ENCODE measurements at places on chromosomes 1 and 21.

DNA sequence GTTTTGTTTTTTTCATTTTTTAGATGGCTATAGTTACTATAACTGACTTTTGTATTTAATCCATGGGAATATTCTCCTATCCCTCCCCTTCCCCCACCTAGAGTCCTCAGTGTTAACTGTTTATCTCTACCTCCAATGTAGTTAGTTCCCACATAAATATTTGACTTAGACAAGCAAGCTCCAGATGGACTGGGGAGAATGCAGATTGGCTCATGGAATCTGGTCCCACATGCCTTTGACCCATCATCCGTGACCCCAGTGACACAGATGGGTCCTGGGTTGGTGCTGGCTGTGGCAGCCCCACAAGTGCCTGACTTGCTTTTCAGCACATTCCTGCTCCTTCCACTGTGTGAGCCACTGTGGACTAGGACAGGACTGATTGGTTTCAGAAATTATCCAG, 41.8 kb downstream of the ATP2B4 start:
- DNase-seq = no peak

- DNase-seq = no peak
These were observed 8.4 kb upstream of the SPATA1 start for GRCh38 chr1:84497631-84498275.

GRCh38 chr1:112369392-112370285, 26.4 kb upstream of the CTTNBP2NL start:
- no peak for DNase-seq

DNA sequence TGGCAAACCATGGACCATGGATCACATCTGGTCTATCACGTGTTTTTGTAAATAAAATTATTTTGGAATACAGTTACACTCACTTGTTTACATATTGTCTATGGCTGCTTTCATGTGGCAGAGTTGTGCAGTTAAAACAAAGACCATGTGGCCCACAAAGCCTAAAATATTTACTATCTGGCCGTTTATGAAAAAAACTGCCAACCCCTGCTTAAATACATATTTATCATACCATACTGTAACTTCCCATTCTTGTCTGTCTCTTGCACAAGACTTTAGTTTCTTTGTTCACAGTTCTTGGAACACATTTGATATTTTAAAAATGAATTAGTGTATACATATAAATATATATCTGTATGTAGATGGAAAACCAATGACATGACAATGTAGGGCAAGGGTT, 141.5 kb downstream of the PAPPA2 start:
- no peak for DNase-seq

- no peak for DNase-seq
These were observed 96.7 kb downstream of the ZP4 start for GRCh38 chr1:237794071-237794470.

DNA sequence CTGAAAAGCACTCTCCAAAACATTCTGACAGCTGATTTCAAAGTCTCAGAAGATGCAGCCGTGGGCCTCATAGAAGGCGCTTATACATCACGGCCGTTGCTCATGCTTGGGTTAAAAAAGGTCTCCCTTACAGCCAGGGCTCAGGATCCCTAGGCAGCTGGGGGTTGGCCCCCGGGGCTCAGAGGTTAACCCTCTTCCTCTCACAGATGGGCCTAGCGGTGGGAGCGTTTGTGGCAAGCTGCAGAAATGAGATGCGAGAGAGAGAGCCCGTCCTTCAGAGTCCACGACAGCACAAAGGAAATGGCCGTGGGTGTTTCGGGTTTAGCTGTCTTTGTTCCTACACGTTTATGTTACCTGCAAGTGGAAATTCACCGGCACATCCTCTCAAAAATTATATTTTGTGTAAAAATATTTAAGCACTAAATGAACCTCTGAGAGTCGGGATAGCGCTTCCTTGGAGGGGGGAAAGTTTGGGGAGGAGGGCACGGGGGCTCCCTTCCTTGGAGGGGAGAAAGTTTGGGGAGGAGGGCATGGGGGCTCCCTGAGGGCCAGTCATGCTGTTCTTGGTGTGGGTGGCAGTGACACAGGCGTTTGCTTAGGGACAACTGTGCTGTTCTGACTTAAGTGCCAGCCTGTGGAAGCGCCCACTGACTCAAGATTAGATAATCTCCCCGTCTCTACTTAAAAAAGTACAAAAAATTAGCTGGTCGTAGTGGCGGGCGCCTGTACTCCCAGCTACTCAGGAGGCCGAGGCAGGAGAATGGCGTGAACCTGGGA, 20.5 kb upstream of the PRDM15 start:
- no peak for DNase-seq

GRCh38 chr1:107776900-107777663, 187.9 kb downstream of the VAV3 start:
- DNase-seq = no peak

GRCh38 chr1:246537887-246538286, 28.2 kb downstream of the TFB2M start:
- DNase-seq = no peak

DNA sequence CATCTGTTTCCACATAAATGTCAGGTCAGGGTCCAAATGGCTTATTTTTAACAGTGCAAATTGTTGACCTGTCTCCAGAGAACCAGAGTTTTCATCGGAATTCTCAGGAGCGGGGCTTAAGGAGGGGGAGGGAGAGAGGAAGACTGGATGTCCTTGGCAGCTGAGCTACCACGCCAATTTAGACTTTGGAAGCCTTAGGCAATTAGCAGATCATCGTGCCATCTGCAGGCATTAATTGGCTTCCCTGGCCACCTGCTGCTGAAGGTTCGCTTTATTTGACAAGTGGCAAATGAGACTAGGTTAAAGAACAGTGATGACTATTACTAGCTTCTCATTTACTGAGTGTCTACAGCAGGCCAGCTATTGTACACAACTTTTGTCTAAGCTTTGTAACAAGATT, 43.7 kb downstream of the HLX start:
- DNase-seq = no peak

GRCh38 chr1:155940482-155940992, 901 bp upstream of the RXFP4 start:
- DNase-seq = no peak

GRCh38 chr1:160432371-160432786, 32.0 kb downstream of the VANGL2 start:
- DNase-seq = no peak

DNA sequence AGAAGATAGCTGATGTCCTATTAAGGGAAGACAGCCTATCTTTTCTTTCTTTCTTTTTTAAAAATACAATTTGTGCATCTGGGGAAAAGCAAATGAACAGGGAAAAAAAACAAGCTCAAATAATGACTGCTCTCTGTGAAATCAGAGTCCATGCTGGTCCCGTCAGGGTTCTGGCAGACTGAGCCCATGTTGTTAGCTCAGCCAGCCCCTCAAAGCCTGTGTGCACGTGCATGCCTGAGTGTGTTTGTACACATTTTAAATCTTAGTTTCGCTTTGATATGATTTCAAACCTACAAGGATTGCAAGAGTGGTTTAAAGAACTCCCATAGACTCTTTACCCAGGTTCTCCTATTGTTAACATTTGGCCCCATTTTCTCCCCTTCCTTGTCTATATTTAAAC, 231.8 kb upstream of the GREM2 start:
- no peak for DNase-seq

- no peak for DNase-seq
These were observed 37.4 kb downstream of the NIPAL3 start for GRCh38 chr1:24452922-24453485.

- DNase-seq = no peak
These were observed 5.4 kb downstream of the CHTOP start for GRCh38 chr1:153639280-153639679.

- DNase-seq = peak; percentile 19
These were observed 220.5 kb upstream of the B3GALT2 start for GRCh38 chr1:193406901-193407300.

GRCh38 chr21:34091607-34092006, 18.2 kb downstream of the MRPS6 start:
- DNase-seq = no peak

DNA sequence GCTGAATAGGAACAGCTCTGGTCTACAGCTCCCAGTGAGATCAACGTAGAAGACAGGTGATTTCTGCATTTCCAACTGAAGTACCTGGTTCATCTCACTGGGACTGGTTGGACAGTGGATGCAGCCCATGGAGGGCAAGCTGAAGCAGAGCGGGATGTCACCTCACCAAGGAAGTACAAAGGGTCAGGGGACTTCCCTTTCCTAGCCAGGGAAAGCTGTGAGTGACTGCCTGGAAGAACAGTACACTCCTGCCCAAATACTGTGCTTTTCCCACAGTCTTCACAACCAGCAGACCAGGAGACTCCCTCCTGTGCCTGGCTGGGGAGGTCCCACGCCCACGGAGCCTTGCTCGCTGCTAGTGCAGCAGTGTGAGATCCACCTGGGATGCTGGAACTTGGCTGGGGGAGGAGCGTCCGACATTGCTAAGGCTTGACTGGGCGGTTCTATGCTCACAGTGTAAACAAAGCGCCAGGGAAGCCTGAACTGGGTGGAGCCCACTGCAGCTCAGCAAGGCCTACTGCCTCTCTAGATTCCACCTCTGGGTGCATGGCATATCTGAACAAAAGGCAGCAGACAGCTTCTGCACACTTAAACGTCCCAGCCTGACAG, 14.7 kb downstream of the CR1L start:
- DNase-seq = no peak

DNA sequence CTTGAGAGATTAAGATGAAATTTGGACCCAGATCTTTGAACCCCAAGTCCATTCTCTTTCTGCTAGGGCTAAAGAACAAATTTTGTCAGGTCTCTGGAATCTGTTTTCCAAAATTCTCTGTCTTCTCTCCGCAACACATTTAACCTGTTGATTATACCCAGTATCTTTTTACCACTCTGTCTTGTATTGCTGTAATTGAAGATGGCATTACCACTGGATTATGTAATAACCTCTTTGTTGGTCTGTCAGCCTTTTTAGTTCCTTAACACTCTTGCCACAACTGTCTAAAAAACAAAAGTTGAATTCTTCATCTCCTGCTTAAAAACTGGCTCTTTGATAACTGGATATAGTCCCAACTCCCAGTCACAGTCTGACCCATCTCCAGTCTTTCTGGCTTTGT, 3.0 kb downstream of the SRP9 start:
- DNase-seq = no peak

- no peak for DNase-seq
These were observed 24.3 kb upstream of the NBL1 start for GRCh38 chr1:19619697-19620384.

- DNase-seq = no peak
These were observed 69.5 kb downstream of the PIK3CD start for GRCh38 chr1:9720785-9721605.

DNA sequence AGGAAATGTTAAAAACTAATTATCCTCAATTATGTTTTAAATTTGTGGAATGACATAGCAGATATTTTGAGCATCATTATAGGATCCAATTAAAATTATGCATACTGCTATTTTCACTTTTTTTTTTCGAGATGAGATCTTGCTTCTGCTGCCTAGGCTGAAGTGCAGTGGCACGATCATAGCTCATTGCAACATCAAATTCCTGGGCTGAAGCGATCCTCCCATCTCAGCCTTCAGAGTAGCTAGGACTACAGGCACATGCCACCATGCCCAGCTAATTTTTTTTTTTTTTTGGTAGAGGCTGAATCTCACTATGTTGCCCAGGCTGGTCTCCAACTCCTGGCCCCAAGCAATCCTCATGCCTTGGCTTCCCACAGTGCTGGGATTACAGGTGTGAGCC, 11.3 kb upstream of the SLC1A7 start:
- DNase-seq = no peak

- DNase-seq = peak; percentile 80
These were observed 35.2 kb downstream of the DNASE2B start for GRCh38 chr1:84433258-84434080.

DNA sequence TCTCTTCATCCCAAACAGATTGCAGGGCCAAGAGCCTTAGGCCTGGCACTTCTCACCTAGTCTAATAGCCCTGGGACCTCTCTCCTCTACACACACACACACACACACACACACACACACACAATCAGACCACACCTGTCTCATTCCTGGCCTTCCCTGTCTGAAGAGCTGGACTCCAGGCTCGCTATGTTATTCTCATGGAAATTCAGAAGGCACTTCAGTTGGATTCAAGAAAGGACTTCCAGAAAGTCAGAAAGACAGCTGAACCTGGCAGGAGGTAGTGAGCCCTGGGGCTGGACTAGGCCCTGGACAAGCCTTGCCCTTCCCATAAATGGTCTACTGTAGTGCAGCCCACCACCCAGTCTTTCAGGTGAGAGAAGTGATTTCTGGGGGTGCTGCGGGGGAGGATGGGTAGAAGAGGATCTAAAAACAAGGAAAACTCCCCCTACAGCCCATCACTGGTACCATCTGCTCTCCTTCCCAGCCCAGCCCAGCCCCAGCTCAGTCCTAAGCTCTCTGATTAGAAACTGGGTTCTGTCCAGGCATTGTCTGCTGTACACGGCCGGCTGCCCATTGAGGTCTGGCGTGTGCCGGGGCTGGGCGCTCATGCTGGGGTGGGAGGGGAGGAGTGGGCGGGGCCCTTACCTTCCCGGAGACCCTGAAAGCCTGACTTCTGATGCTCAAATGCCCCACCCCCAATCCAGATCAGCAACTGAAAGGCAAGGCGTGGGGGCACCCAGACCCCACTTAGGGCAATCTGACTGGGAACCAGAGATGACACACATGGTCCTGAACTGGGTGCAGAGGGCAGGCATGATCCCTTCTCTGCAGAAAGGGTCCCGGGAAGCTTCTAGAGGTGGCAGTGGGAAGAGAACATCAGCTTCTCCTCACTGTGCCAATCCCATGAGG, 2.5 kb downstream of the KIF21B start:
- no peak for DNase-seq

DNA sequence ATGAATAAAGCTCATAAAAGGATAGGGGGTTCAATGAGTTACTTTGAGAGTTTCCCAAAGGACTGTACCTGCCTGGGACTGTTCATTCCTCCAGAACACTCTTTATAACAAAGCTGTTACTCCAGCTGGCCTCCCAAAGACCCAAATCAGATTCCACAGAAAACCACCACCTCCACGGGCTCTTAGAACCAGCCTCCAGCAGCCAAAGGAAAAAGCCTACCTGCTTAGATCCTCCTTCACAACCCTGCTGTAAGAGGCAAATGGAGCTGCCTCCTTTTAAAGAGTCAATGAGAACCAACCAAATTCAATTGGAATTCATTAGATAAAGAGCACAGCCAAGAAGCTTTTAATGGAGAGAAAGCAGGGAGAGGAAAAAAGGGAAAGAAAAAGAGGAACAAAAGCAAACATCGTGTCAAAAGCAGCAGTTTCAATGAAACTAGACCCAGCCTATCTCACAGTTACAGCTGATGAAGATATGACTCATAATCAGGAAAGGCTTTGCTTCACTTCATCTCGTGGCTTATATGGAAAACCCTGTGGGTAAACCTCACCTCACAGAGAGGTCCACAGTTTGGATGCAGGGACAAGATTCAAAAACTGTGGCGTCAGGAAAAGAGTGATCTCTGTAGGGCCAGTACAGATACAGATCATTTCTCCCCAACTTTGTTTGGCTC, 27.8 kb upstream of the FMO4 start:
- no peak for DNase-seq

GRCh38 chr1:89539128-89539527, 14.5 kb downstream of the LRRC8B start:
- no peak for DNase-seq

GRCh38 chr1:121483234-121483633, 298.5 kb downstream of the SRGAP2C start:
- no peak for DNase-seq
